NCI-H446 treated with DMSO at 0.1 percent for 48 hours (cell line): ENCODE measurements at places on chromosomes 5 and 9.

DNA sequence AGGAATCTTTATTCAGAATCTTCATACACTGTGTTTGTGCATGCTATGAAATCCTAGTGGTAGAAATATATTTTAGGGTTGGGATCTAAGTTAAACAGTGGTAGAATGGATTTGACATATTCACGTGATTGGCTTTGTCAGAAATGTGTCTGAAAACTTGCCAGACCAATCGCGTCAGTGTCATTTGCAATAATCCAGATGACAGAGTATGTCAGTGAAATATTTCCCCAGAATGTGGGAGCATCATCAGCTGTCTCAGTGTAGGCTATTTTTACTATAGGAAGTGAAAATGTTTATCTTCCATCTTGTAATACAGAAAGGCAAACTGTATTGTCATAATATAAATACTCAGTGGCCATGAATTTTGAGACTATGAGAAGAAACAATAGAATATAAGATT is 220.6 kb upstream of the EDIL3 start:
- no peak for DNase-seq

DNA sequence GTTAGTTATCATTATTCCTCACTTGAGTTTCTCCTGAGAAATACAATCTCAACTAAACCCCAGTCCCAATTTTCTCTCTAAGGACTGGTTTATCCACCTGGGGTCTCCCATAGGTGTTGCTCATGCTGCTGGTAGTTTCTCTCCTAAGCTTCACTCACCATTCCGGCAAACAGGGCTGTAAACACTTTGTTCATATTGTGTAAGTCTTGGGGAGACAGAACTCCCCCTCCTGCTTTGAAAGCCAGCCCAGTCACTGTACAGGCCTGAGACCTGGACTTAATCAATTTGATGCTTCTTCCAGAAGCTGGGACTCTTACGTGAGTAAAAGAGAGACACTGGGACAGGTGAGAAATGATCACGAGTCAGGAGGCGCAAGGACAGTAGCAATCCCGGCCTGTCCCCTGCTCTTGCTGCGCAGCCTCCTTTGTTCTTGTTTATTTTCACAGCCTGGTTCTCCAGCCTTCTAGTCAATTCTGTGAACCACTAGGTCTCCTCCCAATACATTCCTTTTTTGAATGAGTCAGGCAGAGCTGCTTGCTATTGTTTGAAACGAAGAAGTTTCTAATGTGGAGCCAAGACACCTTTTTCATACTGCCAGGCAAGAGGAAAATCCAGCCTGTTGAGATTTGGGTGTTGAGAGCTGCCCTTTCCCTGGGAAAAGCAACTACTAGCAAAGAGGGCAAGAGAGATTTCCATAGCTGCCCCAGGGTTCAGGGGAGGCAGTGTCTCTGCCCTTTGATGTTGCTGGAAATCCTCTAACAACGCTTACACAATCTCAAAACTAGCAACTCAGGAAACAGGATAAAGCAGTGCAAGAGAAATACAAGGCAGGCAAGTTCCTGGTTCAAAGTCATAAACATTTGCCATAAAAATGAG is 9.2 kb upstream of the SHROOM1 start:
- DNase-seq, result no peak

GRCh38 chr5:79157305-79157704 is 45.7 kb downstream of the BHMT start:
- DNase-seq, result no peak

DNA sequence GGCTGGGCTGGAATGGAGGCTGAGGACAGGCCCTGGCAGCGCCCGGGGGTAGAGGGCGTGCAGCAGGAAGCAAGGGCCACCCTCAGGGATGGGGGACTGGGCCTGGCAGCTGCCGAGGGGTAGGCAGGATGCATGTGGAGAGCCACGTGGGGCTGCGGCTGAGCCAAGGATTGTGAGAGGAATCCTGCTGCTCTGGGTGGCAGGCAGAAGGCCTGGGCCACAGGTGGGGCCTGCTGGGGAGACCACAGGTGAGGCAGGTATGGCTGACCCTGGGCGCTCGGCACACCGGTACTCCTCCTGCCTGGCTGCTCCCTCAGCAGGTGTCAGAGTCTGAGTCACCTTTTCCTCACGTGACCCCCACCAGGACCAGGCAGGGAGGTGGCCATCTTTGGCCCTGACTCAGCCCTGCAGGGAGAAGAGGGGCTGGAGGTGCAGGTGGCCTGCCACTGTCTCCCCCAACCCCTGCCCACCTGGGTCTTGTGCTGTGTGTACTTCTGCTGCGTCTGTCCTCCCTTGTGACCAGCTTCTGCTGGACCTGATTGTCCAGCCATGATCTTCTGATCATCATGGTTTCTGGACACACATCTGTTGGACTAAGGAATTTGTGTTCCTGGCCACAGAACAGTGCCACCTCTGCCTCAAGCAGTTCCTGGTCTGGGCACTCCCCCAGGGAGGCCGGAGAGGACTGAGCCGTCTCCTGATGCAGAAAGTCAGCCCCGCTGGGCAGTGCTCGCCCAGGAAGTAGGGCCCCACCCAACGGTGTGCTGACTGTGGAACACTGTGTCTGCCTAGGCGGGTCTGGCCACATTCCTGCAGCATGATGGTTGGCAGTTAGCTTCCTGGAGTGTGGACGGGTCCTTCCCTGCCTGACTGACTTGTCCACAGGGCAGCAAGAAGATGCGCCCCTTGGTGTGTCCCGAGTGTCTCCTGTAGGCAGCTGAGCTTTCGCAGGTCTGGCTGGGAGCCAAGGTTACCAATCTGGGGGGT is 6.4 kb downstream of the ARRDC1 start:
- DNase-seq, result no peak

- DNase-seq, result no peak
Measured at GRCh38 chr5:31754741-31755675, 116.1 kb downstream of the PDZD2 start.

- DNase-seq, result no peak
Measured at GRCh38 chr5:90387508-90387907, 22.0 kb downstream of the CETN3 start.

- DNase-seq, result no peak
Measured at GRCh38 chr5:109612278-109612905, 77.3 kb upstream of the MAN2A1 start.

GRCh38 chr5:144086295-144086694 is 84.2 kb downstream of the YIPF5 start:
- no peak for DNase-seq

- DNase-seq, result no peak
Measured at GRCh38 chr9:76926846-76927245, 20.9 kb upstream of the PRUNE2 start.

- DNase-seq, result no peak
Measured at GRCh38 chr5:131109540-131110255, 55.4 kb downstream of the HINT1 start.

DNA sequence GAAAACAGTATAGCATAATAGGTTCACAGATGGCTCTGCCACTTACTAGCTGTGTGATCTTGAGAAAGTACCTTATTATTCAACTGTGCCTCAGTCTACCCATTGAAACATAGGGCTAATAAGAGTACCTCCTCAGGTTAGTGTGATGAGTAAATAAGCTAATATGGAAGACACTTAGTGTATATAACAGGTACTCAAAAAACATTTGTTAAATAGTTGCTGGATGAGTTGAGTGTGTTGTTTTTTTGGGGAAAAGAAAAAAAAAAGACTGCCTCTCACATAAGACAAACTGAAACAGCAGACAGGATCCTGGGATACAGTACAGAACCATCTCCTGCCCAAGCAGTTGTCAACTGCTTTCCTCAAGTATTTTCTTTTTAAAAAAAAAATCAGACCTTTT is 5.2 kb downstream of the STOM start:
- no peak for DNase-seq

DNA sequence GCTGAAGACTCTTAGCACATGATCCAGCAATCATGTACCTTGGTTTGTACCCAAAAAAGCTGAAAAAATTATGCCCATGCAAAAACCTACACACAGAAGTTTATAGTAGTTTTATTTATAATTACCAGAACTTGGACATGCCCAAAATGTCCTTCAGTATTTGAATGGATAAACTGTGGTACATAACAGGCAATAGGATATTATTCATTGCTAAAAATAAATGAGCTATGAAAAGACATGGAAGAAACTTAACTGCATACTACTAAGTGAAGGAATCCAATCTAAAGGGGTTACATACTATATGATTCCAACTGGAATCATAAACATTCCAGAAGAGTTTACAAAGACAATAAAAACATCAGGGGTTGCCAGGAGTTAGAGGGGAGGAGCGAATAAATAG is 25.6 kb downstream of the FBXL17 start:
- DNase-seq, result no peak

- no peak for DNase-seq
Measured at GRCh38 chr5:168002116-168002515, 289.3 kb upstream of the WWC1 start.

DNA sequence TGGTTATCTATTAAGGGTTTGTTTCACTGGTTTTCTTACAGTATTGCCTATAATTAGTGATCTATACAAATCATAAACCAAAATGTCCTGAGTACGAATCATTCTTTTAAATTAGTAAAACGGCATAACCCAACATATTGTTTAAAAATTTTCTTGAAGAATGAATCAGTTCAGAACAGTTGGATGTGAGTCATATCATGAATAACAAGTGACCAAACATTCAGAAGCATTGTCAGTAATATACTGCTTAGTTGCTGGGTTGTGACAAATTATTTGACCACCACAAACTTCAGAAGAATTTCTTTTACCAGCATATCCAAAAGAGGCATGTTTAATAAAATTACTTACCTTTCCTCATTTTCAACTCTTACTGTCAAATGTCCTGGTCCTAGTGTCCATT is 111.2 kb downstream of the UNC13B start:
- DNase-seq, result no peak

DNA sequence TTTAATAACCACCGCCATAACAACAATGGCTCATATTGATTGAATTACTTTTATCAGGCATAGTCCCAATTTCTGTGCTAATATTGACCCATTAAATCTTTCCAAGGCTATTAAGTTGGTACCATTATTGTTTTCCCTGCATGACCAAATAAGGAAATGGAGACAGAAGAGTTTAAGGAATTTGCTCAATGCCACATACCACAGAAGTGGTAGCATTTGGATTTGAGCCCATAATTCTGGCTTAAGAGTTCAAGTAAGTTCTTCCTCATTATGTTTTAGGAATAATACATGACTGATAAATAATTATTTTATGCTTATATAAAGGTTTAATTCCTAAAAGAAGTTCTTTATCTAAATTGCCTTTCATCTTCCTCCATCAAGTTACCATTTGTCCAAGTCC is 43.4 kb upstream of the HAPLN1 start:
- DNase-seq, result no peak

GRCh38 chr9:71690063-71690688 is 78.1 kb downstream of the CEMIP2 start:
- DNase-seq, result no peak

GRCh38 chr9:70519912-70520724 is 105.7 kb upstream of the KLF9 start:
- DNase-seq, result no peak

DNA sequence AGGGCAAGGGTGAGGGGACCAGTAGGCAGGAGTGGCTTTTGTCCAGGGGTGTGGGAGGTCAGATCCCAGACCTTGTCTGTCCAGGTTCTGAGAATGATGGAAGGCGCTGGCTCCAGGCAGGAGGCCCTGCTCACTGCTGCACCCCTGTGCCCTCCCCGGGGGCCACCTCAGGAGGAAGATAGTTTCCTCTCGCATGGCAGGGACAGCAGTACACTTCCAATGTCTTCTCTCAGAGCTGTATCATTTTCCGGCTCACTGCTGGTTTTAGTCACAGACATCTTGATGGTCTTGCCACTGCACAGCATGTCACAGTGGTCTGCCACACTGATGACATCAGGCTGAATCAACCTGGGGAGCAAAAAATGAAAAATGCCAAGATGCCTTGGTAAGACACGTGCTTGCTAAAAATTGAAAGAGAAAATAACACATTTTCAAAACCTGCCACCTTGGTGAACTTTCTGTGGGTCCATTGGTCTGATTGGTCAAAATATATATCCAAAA is 3.3 kb upstream of the SLC6A3 start:
- DNase-seq, result no peak

DNA sequence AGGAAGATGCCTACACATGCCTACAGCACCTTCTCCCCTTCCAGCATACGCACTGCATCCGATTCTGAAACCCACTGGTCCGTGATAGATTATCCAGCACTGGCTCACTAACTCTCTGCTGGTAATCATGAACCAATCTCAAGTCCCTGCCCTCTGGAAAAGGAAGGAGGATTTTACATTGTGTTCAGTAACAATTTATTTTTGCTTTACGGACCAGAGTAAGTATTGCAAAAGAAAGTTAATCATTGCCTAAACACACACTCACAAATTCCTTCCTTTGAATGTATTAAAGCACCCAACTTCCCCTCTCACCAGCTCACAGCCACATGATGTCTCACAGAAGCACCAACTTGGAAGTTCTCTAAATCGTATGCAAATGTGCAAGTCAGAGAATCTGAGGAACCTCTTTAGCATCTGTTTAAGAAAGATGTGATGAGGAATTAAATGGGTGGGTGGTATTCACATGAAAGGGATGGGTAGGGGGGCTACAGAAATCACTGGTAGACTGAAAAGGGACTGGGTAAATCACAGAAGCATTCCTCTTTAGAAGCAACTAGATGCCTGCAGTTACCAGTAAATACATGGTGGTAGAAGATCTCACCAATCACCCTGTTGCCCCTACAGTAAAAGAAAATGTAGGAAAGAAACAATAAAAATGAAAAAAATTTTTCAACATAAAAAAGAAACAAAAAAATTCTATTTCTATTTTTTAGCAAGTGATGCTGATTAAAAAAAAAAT is 8.4 kb downstream of the GNAQ start:
- no peak for DNase-seq

- DNase-seq, result no peak
Measured at GRCh38 chr5:18380729-18381362, 746.6 kb downstream of the TAF11L14 start.

- no peak for DNase-seq
Measured at GRCh38 chr5:1815881-1816292, 14.7 kb downstream of the NDUFS6 start.

GRCh38 chr5:112417931-112418658 is 982 bp downstream of the EPB41L4A start:
- DNase-seq, result no peak

- DNase-seq, result no peak
Measured at GRCh38 chr5:2658447-2658846, 93.0 kb downstream of the IRX2 start.

- DNase-seq, result no peak
Measured at GRCh38 chr5:7779019-7780005, 71.6 kb downstream of the CFAP90 start.

- no peak for DNase-seq
Measured at GRCh38 chr9:69376651-69377050, 51.6 kb downstream of the ENTREP1 start.
